Aorta (tissue), 5 donors: ENCODE measurements at places on chromosomes 12 and 14. TPM values are rescaled to one million over a fixed set of nuclear protein-coding genes. Genes with fewer than 3 reads are reported as not detected.

DNA sequence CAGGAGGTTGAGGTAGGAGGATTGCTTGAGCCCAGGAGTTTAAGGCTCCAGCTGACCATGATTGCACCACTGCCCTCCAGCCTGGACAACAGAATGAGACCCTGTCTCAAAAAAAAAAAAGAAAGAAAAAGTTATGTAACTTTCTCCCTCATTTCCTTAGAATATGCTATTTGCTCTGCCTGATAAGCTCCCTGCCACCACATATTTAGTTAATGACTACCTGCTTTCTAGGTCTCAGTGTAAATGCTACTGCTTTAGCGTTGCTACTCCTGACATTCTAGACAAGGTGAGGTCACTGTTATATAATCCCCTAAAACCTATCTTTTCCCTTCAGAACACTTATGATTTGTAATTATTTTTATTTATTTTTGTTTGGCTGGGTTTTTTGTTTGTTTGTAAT is 86.3 kb upstream of the AMN1 start:
- no peak for DNase-seq

DNA sequence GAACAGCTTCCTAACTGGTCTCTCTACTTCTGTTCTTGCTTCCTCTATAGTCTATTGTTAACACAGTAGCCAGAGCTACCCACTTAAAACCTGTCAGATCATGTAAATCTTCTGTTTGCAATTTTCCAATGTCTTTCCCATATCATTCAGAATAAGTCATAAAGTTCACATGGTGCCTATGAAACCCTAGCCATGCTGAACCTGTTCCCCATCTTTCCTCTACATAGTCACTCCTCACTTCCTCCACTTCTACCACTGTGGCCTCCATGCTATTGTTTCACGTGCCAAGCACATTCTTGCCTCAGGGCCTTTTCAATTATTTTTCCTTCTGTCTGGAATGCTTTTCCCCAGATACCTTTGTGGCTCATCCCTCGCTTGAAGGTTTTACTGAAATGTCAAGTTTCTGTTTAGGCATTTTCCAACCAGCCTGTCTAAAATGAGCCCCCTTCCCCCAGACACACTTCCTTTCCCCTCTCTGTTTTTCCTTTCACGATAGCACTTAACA is 132.1 kb downstream of the DYRK2 start:
- no peak for DNase-seq

GRCh38 chr12:111417784-111418593 is 12.3 kb downstream of the SH2B3 start:
- no peak for DNase-seq

CD69 gene
- total RNA-seq: 8.4 TPM

PSMC6 gene
- 78.3 TPM for total RNA-seq

DBX2 gene
- 0.19 TPM for total RNA-seq

KLHDC1 gene
- 19.4 TPM for total RNA-seq

PLCZ1 gene
- total RNA-seq: not detected
